ENCODE measurements at places on chromosomes 3 and 15.

- DNase-seq = no peak
These were observed 73.0 kb downstream of the OXNAD1 start for GRCh38 chr3:16337856-16338540.

DNA sequence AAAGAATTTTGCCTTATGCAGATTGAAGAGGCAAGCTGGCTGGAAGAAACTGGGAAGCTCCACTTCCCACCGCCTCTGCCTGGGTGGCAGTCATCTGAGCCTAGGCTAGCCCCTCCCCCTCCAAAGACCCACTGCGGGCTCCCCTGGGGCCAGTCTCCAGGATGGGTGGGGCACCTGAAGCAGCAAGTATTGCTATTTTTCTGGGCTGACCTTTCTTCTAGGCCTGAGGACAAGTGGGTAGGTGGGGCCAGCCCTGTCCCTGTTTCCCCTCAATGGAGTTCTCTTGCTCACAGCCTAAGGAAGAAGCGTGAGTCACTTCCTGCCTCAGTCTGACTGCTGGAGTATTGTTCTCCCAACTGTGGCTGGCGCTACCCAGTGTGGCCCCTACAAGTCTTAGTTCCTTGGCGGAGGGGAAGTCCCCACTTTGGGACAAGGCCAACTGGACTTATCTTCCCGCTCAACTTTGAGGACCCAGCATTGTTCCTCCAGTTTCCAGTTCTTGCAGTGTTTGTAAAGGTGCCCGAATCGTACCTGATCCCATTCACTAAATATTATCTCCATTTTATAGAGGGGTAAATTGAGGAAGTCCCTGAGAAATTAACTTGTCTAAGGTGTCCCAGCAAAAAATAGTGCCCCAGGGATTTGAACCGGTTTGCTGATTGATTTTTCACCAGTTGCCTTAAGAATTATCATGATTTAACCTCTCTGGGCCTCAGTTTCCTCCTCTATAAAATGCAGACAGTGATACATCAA, 1.4 kb downstream of the FURIN start:
- DNase-seq = no peak

GRCh38 chr3:76083992-76084391, 298.6 kb upstream of the ZNF717 start:
- DNase-seq = no peak

GRCh38 chr15:65731926-65732325, 60.2 kb downstream of the DENND4A start:
- no peak for DNase-seq

DNA sequence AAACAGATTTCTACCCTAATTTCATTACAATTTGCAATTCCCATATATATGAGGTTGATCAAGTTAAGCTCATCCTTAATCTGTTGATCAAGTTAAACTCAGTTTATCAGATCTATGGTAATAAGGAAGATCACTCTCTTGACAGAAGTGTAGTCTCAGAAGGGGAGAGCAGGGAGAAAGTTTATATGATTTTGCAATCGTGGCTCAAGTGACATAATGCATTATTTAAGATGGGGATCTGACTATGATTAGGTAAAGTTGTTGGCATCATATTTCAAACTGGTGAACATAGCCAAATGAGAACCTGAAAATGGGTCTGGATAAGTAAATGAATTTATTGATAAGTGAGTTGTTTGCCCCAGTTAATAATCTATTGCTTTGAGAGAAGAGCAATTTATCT, 995.3 kb downstream of the OTOL1 start:
- DNase-seq = no peak

GRCh38 chr15:88912500-88912921, 668 bp downstream of the MFGE8 start:
- no peak for DNase-seq

DNA sequence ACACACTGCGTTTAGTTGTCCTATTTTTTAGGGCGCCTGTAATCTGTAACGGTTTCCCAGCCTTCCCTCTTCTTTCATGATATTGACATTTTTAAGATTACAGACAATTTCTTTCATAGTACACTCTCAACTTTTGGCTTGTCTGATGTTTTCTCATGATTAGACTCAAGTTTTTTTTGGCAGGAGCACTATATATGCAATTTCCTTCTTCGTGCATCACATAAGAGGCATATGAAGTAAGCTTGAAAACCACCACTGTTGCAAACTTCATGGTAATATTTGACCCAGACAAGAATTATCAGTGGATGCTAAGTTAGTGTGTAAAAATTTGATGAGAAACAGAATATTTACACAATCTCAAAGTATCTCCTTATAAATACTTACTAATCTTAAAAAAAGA, 119.2 kb upstream of the CMC1 start:
- no peak for DNase-seq

DNA sequence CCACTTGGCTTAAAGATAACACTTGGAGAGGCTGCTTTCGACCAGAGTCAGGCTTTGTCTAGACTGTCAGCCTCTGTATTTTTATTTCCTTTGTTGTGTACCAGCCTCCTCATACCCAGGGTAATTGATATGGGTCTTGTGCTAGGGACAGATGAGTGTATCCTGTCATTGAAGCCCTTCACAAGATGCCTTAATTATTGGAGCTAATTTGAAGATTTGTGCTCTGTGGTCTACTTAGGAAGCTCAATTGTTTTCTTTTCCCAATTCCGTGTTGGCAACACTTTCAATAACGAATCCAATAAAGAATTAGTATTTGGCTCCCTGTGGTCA, 60.5 kb upstream of the DPH6 start:
- DNase-seq = no peak

- DNase-seq = no peak
These were observed 343.5 kb downstream of the EDEM1 start for GRCh38 chr3:5531039-5531438.

DNA sequence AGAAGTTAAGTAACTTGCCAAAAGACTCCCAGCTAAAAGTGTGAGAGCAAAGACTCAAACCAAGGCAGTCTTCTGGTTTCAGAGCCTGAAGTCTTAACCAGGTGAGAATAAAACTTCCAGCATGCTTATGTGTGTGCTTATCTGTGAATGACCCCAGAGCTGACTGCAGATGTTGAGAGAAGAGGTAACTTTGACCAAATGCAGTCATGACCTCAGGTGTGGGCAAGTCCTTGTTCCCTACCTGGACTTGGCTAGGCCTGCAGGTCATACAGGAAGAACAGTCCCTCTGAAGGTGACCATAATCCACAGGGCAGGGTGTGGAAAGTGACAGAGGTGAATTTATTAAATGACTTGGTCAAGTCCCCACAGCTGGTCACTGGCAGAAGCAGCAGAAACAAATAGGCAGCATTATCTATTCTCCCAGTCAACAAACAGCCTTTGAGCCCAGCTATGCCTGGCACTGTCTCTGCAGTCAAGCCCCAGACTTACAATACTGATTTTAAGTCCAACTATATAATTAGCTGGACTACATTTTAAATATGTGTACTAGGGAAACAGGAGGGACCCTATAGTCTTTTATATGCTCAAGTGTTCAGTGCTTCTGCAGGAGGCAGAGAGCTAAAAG, 3.0 kb upstream of the CPEB1 start:
- DNase-seq = no peak

DNA sequence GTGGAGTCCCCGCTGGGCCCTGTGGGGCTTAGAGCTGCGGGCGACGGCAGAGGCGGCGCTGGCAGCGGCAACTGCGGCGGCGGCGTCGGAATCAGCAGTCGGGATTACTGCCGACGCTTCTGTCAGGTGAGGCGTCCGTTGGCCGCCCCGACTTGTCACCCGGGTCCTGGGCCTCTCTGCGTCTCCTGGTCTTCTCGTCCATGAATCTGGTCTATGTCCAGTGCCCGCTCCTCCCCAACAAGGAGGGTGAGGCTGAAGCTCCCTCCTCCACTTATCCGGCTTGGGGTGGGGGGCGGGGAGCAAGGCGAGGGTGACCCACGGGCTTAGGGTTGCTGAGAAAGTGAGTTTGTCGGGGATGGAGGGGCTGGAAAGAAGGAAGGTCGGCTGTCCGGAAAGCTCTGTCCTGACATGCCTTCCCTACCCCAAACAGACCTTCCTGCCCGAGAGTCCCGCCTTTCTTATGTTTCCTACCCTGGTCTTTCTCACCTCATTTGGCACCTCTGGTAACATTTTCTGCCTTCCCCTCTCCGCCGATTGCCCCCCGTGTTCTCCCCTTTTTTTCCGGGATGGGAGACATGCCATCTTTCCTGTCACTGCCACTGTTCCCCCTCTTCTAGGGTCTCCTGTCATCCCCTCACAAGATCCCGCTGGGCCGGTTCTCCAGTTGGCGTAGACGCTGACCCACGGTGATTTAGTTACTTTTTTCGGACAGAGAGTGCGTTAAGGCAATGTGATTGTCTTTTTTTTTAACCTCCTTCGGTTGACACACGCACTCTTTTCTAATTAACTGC, 520 bp downstream of the ZNF654 start:
- DNase-seq = no peak

- DNase-seq = no peak
These were observed 302.2 kb downstream of the TUSC7 start for GRCh38 chr3:117011687-117012250.

GRCh38 chr3:189419038-189419437, 212.2 kb upstream of the TP63 start:
- no peak for DNase-seq

GRCh38 chr3:65351753-65352152, 664.0 kb upstream of the ADAMTS9 start:
- no peak for DNase-seq

- no peak for DNase-seq
These were observed 88.2 kb upstream of the TSC22D2 start for GRCh38 chr3:150319900-150320299.

DNA sequence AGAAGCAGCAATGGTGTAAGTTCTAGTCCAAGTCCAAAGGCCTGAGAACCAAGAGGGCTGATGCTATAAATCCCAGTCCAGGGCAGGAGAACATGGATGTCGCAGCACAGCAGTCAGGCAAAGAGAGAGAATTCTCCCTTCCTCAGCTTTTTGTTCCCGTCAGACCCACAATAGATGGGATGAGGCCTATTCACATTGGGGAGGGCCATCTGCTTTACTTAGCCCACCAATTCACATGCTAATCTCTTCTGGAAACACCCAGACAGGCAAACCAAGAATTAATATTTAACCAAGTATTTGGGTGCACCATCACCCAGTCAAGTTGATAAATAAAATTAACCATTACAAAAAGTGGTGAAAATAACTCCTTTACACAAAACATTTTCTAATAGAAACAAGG, 511.7 kb upstream of the UBE2E2 start:
- DNase-seq = no peak

GRCh38 chr3:196501316-196502044, 2.1 kb downstream of the RNF168 start:
- no peak for DNase-seq

DNA sequence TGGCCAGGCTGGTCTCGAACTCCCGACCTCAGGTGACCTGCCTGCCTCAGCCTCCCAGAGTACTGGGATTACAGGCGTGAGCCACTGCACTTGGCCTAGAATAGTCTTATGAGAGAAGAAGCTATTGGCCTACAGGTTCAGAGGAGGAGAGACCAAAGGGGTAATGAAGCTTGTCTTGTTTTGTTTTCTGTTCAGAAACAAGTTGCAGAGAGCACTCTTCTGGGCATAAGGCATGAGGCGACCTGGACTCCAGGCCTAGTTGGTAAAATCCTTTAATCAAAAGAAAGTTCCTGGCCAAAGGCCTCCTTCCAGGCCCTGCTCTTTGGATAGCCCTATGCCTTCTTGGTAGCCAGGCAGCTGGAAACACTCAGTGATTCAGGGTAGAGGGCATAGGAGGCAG, 87.3 kb upstream of the SKOR1 start:
- no peak for DNase-seq

GRCh38 chr15:70508561-70509281, 254.6 kb downstream of the UACA start:
- no peak for DNase-seq

GRCh38 chr3:33115024-33115768, 1.4 kb downstream of the CRTAP start:
- no peak for DNase-seq

GRCh38 chr3:156577736-156578135, 22.8 kb upstream of the SSR3 start:
- no peak for DNase-seq

DNA sequence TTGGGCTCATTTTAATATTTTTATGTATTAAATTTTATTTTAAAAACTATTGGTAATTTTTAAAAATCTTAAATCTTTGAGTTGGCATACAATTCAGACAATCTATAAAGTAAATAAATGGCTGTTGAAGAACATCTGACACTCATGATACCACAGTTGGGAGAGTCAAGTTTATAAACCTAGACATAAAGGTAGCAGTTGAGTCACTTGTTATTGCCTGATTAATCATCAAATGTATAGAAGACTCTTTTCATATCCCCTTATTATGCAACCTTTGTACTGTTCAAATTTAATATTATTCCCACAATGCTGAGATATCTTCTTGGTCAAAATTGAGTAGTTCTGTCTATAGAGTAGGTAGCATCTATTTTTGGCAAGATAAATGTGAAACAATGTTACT, 19.6 kb downstream of the PAQR9 start:
- DNase-seq = no peak

DNA sequence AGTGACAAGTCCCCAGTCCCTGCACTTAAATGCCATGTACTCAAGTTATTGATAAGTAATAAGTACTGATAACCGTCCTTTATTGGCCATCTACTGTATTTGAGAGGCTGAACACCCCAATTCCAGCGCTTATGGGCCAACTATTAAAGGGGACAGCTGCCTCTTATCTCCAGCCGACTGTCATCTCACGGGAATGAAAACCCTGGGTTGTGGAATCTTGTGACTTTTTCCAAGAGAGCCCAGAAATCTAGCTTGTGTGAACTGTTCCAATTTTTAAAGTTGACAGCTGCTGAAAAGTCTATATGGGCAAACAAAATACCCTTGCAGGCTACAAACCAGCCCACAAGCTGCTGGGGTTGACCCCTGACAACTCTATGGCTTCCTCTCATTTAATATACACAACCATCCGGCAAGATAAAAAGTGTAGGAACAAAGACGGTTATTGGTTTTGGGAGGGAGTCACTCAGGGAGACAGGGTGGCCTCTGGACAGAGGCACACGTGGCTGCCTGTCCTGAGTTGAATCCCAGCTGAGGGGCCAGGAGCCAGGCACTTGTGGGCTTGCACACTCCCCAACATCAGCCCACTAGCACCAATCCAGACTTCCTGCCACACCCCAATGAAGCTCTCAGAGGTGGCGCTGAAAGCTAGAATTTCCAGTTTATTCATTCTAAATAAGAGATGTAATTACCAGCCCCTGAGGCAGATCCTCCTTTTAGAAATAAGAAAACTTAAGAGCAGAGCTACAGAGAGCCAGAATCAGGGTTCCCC, 16.2 kb downstream of the SPSB4 start:
- DNase-seq = no peak

- DNase-seq = no peak
These were observed 3.6 kb downstream of the HERC1 start for GRCh38 chr15:63830113-63830512.

DNA sequence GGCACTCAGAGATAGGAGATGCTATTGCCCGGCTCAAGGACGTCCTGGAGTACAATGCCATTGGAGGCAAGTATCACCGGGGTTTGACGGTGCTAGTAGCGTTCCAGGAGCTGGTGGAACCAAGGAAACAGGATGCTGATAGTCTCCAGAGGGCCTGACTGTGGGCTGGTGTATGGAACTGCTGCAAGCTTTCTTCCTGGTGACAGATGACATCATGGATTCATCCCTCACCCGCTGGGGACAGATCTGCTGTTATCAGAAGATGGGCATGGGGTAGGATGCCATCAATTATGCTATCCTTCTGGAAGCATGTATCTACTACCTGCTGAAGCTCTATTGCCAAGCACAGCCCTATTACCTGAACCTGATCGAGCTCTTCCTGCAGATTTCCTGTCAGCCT, 26.4 kb downstream of the BCL2A1 start:
- no peak for DNase-seq

GRCh38 chr15:60389261-60390077, 8.3 kb downstream of the ANXA2 start:
- DNase-seq = no peak

- no peak for DNase-seq
These were observed 128.3 kb upstream of the BFSP2 start for GRCh38 chr3:133271539-133271938.

All from GM12864 (cell line).